Activated naive CD8-positive, alpha-beta T cell treated with anti-CD3 and anti-CD28 coated beads, Interleukin-2, amount 10 ng/mL, durations not matched to agents 7 days and 5 days (primary cell): ENCODE measurements at places on chromosomes 1 and 21. TPM values are rescaled to one million over a fixed set of nuclear protein-coding genes. Genes with fewer than 3 reads are reported as not detected.

Gene FAM3B
- total RNA-seq, result not detected

DNA sequence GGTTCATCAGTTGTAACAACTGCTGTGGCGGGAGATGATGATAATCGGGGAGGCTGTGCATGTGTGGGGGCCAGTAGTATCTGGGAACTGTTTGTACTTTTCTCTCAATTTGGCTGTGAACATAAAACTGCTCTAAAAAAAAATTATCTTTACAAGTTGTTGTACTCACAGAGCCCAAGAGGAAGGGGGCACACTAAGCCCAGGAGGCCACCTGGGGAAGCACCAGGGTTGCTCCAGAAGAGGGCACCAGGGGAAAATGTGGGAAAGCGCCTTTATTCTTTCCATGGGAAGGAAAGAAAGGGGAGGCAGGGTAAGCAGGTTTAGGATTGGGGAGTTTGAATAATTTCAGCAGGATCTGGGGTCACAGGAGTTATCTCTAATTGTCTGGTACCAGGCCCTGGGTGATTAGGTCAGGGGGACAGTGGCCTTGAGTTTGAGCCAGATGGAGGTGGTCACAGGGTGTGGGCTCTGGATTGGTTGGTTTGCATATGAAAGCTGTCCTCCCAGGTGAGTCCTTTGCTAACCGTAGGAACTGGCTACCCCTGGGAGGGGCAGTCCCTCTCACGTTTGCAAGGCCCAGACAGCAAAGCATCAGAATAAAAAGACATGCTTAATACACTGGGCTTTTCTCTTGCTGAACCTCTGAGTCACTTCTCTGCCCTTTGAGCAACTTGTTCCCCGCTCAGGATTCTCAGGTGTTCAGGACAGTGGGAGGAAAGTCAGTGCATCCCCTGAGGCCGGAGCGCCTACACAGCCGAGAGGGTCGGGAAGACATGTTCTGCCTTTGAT, 11.2 kb downstream of the MYOC start:
- no peak for DNase-seq

- DNase-seq, result no peak
Observed at GRCh38 chr1:245039196-245039595, 115.6 kb upstream of the KIF26B start.

- DNase-seq, result no peak
Observed at GRCh38 chr21:44315691-44316203, 15.9 kb downstream of the PFKL start.

DNA sequence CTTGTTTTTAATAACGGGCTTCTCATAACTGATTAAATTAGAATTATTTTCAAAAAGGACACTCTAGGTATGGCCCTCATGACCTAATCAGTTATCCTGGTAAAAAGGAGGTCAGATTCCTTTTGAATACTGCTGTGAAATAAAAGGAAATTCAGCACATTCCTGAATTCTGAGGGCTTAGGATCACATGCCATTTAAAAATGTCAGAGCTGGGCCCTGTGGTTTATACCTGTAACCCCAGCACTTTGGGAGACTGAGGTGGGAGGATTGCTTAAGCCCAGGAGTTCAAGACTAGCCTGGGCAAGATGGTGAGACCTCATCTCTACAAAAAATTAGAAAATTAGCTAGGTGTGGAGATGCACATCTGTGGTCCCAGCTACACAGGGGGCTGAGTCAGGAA, 18.0 kb upstream of the RABGGTB start:
- DNase-seq, result no peak

DNA sequence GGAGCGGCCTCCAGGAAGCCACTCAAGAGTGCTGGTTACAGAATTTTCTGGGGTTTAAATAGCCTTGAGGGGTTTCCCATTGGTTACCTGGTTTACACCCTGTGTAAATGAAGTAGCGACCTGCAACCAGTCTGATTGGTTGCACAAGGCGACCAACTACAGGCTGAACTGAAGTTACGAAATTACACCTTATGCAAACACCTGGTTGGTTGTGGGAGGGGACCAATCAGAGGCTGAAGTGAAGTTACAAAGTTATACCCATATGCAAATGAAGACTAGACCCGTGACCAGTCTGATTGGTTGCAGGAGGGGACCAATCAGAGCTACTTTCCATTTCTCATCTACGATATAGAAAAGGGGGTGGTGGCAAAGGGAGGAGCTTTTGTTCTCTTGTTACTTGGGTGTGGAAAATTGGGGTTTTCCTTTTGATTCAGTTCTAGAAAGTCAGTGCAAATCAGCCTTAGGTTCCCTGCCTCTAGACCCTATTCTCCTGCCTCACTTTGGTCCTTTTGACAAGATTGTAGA, 22.2 kb upstream of the C1orf174 start:
- no peak for DNase-seq

DNA sequence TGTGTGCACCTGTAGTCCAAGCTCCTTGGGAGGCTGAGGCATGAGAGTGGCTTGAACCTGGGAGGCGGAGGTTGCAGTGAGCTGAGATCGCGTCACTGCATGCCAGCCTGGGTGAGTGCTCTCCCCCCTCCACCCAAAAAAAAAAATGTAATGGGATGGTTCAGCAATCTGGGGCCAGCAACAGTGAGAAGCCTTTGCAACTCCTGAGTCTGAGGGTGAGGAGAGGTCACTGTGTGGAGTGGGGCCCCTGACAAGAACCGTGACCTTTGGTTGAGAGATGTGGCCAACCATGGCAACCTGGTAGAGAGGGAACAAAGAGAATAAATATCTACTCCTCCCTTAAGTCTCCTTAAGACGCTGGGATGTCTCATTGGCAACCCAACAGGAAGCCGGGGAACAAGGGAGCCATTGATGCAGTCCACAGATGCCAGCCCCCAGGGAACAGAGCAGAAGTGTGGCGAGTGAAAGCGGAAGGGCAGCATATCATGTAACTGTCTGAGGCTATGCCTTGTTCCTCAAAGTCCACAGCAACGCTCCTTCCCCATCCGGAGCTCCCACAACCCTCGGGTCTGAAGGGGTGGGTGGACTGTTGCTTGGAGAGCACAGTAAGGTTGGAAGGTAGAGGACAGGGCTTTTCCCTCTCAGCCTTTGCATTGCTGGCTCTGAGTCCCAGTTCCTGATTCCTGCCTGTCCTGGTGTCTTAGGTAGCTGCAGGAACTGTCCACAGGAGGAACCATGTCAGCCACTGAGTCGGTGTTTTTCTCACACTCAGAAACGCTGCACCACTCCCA, 8.3 kb downstream of the TRNP1 start:
- no peak for DNase-seq

Gene CLEC20A
- not detected for total RNA-seq

DNA sequence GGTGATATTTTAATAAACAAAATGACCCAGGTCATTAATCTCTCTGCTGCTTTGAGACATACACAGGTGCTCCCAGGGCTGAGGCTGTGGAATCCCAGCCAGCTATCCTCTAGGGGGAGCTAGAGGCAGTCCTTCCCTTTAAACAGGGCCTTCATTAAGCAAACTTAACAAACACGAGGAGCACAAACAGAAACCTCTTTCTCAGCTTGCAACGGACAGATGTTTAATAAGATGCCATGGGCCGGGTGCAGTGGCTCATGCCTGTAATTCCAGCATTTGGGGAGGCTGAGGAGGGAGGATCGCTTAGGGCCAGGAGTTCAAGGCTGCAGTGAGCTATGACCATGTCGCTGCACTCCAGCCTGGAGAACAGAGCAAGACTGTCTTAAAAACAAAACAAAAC, 106.7 kb downstream of the HIVEP3 start:
- DNase-seq, result no peak

Gene GJB3
- total RNA-seq, result not detected

Gene OPTC
- total RNA-seq, result not detected

DNA sequence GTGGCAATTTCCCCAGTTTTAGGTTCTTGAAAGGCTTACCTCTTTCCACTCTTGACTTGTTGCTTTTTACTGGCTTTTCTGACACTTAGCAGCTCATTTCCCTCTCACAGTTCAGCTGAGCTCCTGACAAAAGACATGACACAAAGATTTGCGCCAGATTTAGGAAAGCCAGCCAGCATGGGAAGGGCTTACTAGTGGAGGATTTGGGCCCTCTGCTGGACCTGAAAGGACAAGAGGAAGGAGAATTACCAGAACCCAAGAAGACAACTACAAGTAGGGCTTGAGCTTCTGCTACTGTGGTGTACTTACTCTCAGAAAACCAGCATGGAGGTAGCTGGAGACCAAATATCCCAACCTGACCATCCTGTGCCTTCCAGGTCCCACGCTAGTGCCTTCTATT, 784.5 kb downstream of the BRINP3 start:
- no peak for DNase-seq

Gene ITGB2
- total RNA-seq, result 416 TPM

Gene PRKAA2
- total RNA-seq, result not detected

Gene MRPL39
- total RNA-seq, result 34.1 TPM

Gene KCNJ9
- not detected for total RNA-seq

GRCh38 chr1:196071447-196071846, 536.8 kb downstream of the KCNT2 start:
- no peak for DNase-seq

DNA sequence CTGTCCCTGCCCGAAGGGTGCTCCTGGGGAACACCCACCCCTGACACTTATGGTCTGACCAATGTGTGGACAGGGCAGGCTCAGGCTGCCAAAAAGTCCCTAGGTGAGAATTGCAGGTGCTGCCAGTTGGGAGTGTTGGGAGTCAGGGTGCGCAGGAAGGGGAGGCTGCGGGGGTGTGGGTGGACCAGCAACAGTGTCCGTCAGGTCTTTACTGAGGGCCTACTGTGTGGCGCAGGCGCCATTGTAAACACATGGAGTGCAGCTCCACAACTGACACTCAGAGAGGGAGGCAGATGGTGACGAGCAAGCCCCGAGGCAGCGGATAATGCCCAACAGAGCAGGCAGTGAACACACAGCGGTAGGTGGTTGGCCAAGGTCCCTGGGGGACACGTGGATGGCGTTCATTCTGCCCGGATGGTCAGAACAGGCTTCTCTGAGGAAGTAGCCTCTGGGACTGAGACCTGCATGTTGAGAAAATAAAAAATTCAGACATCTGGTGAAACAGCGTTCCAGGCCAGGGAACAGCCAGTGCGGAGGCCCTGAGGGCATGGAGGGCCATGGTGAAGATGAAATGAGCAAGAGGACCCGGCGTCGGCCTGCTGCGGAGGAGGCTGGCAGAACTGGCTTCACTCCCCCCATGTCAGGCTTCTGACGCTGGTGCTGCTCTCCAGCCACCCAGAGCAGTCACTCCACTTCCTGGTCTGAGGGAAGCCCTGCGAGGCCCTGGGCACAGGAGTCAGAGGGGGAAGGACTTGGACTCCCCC, 136.2 kb upstream of the ZBTB40 start:
- no peak for DNase-seq

GRCh38 chr1:224510880-224511645, 76.5 kb upstream of the WDR26 start:
- no peak for DNase-seq

Gene TNFRSF4
- 3.1 TPM for total RNA-seq

Gene HMCN1
- total RNA-seq, result 0.34 TPM

DNA sequence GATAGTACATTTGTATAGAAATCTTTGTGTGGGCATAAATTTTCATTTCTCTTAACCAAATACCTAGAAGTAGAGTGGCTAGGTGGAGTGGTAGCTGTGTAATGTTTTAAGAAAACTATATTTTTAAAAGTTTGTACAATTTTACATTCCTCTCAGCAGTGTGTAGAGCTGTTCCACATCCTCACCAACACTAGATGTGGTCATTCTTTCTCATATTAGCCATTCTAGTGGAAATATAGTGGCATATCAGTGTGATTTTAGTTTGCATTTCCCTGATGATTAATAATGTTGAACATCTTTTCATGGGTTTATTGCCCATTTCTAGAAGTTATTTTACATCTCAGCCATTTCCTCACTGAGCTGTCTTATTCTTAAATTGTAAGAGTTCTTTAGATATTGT, 65.5 kb downstream of the ITSN1 start:
- no peak for DNase-seq

Gene DEPDC1
- total RNA-seq, result 16.5 TPM
